ENCODE measurements at places on chromosomes 5 and 9. TPM values are rescaled to one million over a fixed set of nuclear protein-coding genes. Genes with fewer than 3 reads are reported as not detected.

SLC46A2 gene
- not detected for total RNA-seq

DNA sequence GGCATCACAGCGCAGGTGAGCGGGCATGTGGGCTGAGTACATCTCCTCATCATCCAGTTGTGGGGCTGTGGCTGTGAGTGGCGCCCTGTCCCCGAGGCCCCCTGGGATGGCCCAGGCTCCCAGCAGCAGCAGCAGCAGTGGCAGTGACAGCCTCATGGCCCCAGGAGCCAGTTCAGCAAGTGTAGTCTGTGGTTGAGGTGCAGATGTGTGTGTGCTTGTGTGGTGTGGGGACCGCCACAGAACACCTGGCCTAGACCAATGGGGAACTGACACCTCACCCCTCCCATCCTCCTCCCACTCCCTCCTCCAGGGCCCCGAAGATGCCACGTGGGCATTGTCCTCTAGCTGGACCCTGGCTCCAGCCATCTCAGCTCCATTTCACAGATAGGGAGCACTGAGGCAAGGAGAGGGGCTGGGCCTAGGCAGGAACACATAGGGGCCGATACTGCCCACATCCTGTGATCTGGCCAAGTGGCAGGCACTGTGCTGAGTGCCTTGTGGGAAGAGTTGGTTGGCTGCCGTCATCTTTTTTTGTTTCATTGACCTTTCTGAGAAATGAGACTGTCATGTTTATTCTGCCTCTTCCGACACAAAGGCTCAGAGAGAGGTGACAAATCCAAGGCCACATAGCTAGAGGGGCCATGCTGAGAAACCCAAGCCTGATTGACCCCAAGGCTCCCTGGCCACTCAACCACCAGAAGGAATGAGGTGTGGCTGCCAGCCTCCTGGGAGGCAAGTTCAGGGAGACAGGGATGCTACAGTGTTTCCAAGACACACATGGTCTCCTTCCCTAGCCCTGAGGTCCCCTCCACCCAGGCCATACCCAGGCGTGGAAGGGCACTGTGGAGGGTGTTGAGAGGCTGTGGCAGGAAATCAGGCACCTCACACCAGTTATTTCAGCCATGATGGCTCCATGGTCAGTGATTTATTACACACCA, at the start of gene MZB1:
Gene MZB1, minus strand, starts transcription at position 213 of the 938 bp plus-strand sequence. Its CDS starts 57 bp downstream, at position 156.
- no peak for DNase-seq

ANKRD55 gene
- total RNA-seq, result not detected

CYSRT1 gene
- total RNA-seq, result 3.8 TPM

DNA sequence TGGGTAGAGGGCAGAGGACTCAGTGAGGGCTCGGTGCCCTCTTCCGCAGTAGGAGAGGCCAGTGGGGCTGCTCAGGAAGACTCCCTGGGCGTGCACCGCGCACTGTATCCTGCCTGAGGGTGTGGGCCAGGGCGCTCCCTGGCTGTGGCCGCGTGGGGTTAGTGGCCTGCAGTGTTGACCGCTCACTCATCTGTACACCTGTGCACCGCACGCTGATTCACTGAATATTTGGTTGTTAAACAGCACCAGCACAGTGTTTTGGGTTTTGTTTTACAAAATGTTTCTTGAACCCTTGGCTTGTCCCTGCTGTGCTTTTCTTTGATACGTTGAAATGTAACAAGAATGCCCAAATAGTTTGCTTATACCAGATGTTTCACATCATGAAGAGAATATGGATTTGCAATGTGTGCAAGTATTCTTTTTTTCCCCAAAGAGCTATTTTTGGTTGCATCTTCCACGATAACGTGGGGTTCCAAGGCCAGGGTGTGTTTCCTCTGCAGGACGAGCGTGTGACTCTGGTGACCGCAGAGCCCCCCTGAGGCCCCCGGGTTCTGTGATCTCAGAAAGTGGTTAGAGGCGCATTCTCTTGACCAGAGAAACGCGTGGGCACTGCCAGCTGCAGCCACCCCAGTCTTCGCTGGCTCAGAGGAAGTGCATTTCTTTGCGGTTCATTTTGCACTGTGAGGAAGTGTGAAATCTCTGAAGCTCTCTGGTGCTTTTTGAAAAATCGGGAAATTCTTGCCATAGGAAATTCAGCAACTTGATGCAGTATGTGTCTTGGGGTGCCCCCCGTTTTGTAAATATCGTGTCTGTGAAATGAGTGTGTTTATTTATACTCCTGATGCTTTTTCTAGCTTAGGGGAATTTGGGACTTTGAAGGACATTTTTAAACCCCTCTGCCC, 46.9 kb downstream of the AHRR start:
- DNase-seq, result no peak

- no peak for DNase-seq
Observed at GRCh38 chr5:169656125-169656901, 19.2 kb downstream of the DOCK2 start.

- DNase-seq, result no peak
Observed at GRCh38 chr5:154863291-154864080, 5.1 kb downstream of the CNOT8 start.

- DNase-seq, result no peak
Observed at GRCh38 chr5:116577064-116577788, 2.6 kb upstream of the SEMA6A start.

All from kidney epithelial cell (primary cell).